Thoracic aorta (tissue), 2 donors: ENCODE measurements at places on chromosomes 6 and 20. TPM values are rescaled to one million over a fixed set of nuclear protein-coding genes. Genes with fewer than 3 reads are reported as not detected.

- no peak for DNase-seq
Observed at GRCh38 chr6:151680846-151681432, 126.5 kb upstream of the ESR1 start.

DNA sequence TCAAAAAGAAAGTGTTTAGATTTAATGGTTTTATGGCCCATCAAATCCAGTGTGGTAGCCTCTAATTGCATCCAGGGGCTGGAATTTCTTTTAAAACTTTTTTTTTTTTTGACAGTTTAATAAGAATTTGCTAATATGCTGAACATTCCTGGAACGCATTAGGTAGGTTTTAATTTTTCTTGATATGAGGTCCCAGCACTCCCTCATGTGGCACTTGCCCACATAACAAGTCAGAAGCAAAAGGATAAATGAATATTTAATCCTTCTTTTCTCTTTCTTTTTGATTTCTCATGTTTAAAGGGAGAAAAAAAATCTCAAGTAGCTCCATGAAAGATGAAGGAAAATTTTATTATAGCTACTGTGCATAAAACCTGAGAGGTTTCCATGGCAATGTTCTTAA lies 13.5 kb downstream of the HAO1 start:
- DNase-seq, result no peak

DNA sequence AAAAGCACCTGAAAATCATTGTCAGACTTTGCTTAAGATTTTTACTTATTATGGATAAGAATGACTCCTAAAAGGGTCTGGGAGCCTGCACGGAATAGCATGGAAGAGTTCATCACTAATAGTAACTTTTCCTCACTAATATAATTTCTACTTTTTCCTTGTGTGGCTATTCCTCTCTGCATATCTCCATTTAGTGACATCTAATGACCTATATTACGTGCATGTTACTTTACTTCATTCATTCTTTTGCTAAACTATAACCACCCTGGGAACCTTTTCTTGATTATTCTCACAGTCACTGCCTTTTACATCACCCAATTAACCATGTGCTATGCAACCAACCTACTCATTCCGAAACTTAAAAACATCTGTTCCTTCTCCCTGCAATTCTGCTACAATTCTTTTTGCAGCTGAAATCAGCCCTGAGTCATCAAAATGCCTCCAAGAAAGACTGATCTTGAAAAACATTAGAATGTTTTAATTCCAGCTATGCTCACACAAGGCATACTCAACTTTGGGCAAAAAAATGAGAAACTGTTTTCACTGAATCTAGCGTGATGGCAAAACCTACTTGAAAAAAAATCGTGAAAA lies 313.3 kb downstream of the RNGTT start:
- no peak for DNase-seq

DNA sequence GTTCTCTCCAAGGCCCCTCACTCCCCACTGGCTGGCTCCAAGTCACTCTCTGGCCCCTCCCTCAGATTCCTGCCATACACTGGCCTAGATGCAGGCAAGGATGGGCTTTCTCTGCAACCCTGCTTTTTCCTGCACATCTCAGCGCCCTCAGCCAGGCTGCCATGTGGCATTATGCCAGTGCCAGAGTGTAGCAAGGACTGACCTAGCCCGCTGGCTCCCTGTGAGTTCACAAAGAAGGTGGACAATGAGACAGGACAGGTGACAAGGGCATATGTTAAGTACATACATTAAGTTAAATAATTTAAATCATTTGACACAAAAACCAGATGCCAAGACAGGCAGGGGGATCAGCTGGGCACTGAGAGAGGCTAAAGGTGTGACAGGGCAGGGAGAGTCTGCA lies 394.6 kb downstream of the ZFAND3 start:
- no peak for DNase-seq

- no peak for DNase-seq
Observed at GRCh38 chr6:29589423-29590048, 4.6 kb downstream of the OR2H2 start.

DNA sequence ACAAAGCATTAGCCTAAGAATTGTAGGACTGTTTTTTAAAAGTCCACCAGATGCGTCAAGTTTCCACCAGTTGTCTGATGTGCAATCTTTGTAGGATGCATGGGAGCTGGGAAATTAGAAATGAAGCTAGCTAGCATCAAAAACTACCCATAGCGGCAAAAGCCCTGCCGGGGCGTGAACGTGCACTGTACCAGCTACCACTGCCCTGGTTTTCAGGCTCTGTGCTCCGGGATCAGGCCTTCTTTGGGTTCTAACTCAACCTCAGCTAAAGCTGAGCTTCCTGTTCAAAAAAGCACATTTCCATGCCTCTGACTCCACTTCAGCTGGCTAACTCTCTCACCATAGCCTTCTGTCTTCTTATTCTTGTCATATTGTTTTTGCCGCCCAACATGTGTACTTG lies 26.9 kb upstream of the FUCA2 start:
- no peak for DNase-seq

- no peak for DNase-seq
Observed at GRCh38 chr20:52536040-52536439, 344.5 kb upstream of the ZFP64 start.

DNA sequence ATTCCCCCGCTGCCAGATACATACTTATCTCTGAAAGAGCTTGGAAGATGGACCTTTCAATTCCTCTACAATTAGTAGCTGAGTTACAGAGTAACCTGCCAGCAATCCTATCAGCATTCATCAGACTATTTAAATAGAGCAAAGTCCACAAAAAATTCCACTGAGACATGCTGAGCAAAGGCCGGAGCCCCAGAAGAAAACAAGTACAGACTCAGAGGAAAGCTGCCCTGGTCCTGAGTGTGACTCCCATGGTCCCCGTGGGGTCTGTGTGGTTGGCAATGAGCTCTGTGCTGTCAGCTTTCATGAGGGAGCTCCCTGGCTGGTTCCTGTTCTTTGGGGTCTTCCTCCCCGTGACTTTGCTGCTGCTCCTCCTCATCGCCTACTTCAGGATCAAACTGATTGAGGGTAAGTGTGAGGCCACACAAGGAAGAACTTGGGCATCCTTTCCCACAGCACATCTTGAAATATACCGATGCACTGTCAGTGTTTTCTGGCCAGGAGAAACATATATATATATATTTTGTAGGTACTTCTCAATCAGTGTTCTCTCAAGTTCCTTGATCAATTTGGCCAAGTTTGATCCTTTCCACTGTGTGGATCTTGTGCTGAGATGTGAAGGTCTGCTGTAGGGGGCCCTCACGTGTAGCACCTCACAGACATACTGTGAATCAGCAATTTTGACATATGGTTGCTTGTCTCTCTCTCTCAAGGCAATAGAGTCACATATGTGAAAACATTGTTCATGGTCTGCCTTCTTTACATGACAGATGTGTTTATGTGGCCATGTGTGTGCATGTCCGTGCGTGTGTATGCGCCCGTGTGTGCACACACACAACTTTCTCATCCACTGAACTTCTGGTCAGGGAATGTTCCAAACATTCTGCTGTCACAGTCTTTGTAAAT lies at the start of gene SMLR1:
Gene SMLR1, plus strand, starts transcription at position 160 of the 903 bp plus-strand sequence. Its CDS starts 8 bp downstream, at position 168.
- no peak for DNase-seq

DNA sequence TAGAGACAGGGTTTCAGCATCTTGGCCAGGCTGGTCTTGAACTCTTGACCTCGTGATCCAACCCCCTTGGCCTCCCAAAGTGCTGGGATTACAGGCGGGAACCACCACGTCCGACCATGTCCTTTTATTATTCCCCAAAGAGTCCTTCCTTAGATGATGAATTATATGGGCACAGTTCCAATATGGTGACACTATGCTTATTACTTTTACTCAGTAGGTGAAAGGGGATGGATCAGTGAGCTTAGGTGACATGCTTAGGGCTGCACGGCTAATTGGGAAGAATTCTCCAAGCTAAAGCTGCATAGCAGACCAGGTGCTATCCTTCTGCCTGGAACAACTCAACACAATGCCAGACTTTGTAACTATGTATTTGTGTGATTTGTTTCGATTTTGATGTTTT lies 38.2 kb upstream of the TFAP2C start:
- DNase-seq, result no peak

- DNase-seq, result no peak
Observed at GRCh38 chr20:62321521-62321948, 18.7 kb downstream of the ADRM1 start.

- no peak for DNase-seq
Observed at GRCh38 chr20:46111028-46111835, 6.9 kb upstream of the CD40 start.

DNA sequence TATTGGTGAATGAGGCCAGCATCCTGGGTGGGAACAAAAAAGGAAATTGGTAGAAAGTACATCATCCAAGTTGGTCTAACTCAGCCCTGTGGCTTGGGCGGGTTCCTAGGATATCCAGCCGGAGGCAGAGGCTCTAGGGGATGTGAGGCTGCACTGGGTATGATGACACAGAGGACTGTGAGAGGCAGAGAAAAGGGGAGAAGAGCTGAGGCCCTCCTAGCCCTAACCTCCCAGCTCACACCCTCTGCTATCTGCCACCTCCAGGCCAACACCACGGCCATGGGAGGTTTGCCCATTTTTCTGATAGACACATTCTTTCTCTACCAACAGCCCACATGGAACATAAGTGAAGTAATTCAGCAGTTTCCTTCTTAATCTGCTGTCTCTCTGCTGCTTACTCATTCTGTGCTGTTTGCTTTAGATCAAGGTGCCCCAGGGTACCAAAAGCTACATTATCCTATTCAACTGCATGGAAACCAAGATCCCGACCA lies 284.4 kb downstream of the ESR1 start:
- DNase-seq, result no peak

- no peak for DNase-seq
Observed at GRCh38 chr6:168218785-168219566, 100.6 kb downstream of the DACT2 start.

DNA sequence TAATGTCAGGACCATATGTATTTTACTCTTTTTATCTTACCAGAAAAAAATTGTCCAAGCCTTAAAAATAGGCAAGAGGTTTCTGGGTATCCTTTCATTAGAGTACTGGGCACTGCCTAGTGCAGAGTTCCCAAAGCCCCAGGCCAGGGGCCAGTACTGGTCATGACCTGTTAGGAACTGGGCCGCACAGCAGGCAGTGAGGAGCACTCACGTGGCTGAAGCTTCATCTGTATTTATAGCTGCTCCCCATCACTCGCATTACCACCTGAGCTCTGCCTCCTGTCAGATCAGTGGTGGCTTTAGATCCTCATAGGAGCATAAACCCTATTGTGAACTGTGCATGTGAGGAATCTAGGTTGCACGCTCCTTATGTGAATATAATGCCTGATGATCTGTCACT lies 632.9 kb downstream of the UTRN start:
- no peak for DNase-seq

DNA sequence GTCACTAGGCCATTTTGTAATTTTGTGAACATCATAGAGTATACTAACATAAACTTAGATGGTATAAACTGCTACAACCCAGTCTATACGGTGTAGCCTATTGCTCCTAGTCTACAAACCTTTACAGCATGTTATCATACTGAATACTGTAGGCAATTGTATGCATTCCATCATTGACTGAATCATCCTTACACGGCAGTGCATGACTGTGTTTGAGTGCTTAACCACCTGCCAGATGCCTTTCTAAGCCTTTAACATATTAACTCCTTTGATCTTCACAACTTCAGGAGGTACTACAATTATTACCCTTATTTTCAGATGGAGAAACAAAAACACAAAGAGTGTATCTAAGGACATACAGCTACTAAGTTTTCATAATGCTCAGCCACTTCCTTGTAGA lies 14.0 kb downstream of the DPPA5 start:
- no peak for DNase-seq

DNA sequence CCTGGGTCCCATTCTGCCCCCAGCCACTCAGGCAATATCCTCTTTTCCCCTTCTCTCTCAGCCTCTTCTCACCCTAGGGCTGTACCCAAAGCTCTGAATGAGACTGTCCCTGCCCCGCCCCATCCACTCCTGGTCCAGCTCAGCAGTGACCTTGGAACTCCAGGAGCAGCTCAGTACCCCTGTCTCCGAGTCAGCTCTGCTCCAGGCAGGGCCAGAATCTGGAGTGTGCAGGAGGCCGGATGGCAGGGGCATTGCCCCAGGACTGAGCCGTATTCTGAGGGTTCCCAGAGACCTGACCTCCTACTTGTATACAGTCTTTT lies 2.0 kb upstream of the RAET1G start:
- DNase-seq, result no peak

DNA sequence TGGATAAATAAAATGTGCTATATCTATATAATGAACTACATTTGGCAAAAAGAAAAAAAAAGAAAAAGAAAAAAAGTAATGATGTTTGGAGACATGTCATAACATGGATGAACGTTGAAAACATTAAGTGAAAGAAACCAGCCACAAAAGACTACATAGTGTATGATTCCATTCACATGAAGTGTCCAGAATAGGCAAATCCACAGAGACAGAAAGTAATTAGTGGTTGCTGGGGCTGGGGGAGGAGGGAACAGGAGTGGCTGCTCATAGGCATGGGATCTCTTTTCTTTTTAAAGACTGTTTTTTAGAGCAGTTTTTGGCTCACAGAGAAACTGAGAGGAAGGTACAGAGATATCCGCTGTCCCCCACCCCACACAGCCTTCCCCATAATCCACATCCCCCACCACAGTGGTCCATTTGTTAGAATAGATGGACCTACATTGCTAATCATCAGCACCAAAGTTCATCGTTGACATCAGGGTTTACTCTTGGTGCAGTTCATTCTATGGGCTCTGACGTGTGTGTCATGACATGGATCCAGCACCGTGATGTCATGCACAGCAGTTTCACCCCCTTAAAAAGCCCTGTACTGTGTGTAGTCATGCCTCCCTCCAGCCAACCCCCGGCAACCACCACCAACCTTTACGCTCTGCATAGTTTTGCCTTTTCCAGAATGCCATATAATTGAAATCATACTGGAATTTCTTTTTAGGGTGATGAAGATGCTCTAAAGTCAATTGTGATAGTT lies 240.9 kb upstream of the RREB1 start:
- DNase-seq, result no peak

DNA sequence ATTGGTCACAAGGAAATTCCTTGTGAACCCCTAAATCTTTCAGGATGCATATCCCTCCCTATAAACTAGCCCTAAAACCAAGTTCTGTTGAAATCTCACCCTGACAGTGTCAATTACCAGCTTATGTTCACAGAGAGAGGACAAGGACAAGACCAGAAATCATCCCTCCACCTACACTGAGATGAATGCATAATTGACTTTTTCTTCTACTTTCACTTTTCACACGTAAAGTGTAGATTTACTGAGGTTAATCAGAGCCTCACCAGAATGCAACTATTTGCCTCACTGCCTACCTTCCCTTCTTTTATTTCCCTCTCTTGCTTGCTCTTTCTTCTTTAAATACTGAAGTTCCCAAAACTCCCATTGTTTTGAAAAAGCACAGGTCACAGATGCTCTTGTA lies 15.3 kb upstream of the NKAIN2 start:
- DNase-seq, result no peak

Gene HLA-DPA1
- 148 TPM for total RNA-seq

Gene PGM3
- 30.8 TPM for total RNA-seq

Gene SOX18
- 15.3 TPM for total RNA-seq

Gene HTR1E
- total RNA-seq, result not detected

Gene LPA
- not detected for total RNA-seq

Gene PACRG
- total RNA-seq, result 13.0 TPM

Gene SIRPB1
- total RNA-seq, result 8.5 TPM

Gene ETV7
- 5.4 TPM for total RNA-seq
